G401 (cell line): ENCODE measurements at places on chromosomes 13 and 19. TPM values are rescaled to one million over a fixed set of nuclear protein-coding genes. Genes with fewer than 3 reads are reported as not detected.

GRCh38 chr13:111361046-111361872 is 40.8 kb downstream of the TEX29 start:
- no peak for DNase-seq

DNA sequence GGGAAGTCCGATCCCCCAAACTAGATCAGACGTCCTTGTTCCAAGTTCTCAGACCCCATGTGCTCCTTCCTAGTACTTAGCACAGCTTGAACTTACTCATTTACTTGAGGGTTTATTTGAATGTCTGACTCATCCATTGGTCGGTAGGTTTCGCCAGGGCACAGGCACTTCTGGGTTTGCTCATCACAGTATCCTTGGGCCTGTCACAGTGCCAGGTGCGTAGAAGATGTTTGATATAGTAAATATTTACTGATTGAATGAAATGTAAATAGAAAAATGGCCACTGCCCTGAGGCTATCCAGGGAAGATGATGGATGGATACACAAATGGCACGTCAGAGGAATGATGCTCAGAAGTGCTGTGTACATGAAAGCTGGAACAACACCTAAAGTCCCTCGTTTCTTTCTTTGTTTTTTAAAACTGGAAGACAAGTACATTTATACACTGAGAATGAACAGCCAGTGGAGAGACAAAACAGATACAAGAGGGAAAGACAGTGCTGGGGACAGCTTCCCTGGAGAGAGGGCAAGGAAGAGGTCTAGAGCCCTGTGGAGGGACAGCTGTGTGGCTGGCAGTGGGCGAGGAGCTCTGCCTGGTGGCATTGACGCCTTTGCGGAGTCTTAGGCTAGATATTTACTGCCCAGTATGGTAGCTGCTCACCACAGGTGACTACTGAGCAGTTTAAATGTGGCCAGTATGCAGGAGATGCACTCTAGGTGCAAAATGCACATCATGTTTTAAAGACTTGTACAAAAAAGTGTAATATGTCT is 31.2 kb upstream of the KL start:
- no peak for DNase-seq

GRCh38 chr19:36028313-36029041 is 4.2 kb downstream of the CLIP3 start:
- peak; percentile 33 for DNase-seq

DNA sequence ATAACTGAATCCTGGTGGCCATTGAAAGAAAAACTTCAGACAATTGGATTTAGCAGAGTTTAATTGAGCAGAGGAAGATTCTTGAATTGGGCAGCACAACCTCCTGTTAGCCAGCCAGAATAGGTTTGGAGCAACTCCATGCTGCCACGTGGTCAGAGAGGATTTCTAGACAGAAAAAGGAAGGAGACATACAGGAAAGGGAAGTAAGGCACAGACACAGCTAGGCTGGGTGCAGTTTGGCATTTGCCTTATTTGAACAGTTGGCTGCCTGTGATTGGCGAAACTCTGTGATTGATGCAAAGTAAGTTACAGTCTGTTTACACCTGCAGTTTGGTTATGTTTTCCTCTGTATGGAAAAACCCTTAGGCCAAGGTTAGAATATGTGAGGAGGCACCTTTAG is 85.8 kb upstream of the SPATA13 start:
- peak; percentile 5 for DNase-seq

Gene CLDN10
- total RNA-seq = not detected in 2 replicates

Gene ZNF100
- 2.6 and 6.9 TPM in 2 replicates for total RNA-seq

Gene MEF2B
- 2.9 TPM in 1 of 2 replicates, not detected in the other for total RNA-seq

Gene OR7A5
- total RNA-seq = not detected in 2 replicates

Gene HSPB6
- total RNA-seq = not detected in 2 replicates

Gene CYP2A7
- not detected in 2 replicates for total RNA-seq

Gene DAND5
- total RNA-seq = 0.18 TPM in 1 of 2 replicates, not detected in the other

Gene MAP1S
- total RNA-seq = 41.7 and 48.4 TPM in 2 replicates

Gene ILF3
- total RNA-seq = 363 and 464 TPM in 2 replicates
